ENCODE measurements at places on chromosomes 1 and 21.
A peak's percentile ranks its signal among the peaks of the same experiment; 100 is the strongest.

GRCh38 chr1:230621324-230622030 lies 20.8 kb upstream of the COG2 start:
- DNase-seq: peak; percentile 48

- no peak for DNase-seq
These were observed 829 bp downstream of the ADAR start for GRCh38 chr1:154607106-154607608.

DNA sequence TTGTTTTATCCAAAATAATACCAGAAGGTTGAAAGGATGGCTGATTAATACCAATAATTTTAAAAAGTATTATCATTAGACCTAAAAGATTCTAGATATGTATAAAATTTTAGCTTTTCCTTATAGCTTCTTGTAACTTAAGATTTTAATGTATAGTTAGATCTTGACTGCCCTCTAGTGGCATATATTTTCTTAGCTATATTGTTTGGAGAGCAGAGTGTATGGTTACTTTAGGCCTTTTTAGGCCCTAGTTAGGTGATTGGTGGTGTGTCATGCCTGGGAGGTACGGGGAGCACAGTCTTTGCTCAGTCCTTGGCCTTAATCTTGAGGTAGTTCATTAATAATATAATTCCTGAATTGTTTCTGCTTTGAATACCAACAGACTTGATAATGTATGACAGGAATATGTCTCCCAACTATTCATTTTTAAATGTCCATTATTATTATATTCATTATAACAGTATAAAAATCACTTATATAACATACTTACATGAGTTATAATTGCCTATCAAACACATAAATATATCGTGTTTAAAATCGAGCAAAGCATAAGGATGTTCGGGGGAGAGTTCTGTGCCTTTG lies 328.4 kb downstream of the ZP4 start:
- DNase-seq: peak; percentile 85

DNA sequence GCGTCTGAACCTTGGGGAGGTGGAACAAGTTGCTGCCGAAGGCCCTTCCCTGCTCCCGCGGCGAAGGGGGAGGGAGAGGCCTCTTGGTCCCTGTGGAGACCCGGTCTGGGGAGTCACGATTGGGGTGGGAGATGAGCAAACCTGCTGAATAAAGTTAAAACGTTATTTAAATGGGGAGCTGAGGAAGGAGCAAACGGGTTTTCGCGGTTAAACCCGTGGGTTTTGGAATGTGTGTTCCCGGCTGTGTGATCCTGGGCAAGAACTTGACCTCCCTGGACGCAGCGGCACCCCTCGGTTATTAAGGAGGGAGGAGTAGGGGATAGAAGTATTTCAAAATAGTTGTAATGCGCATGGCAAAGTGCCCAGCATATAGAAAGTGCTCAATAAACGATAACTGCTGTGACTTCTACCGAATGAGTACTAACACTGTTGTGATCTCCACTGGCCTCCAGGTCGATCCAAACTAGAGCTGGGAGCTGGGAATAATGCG lies 3.4 kb downstream of the FAM110D start:
- DNase-seq: no peak

GRCh38 chr1:179601093-179601492 lies 9.5 kb downstream of the TDRD5 start:
- no peak for DNase-seq

GRCh38 chr1:178470411-178470960 lies 26.3 kb downstream of the CLEC20A start:
- DNase-seq: no peak

- peak; percentile 55 for DNase-seq
These were observed 13.1 kb downstream of the S100A10 start for GRCh38 chr1:151980287-151981177.

- no peak for DNase-seq
These were observed 2.7 kb downstream of the PLXNA2 start for GRCh38 chr1:208241512-208241911.

DNA sequence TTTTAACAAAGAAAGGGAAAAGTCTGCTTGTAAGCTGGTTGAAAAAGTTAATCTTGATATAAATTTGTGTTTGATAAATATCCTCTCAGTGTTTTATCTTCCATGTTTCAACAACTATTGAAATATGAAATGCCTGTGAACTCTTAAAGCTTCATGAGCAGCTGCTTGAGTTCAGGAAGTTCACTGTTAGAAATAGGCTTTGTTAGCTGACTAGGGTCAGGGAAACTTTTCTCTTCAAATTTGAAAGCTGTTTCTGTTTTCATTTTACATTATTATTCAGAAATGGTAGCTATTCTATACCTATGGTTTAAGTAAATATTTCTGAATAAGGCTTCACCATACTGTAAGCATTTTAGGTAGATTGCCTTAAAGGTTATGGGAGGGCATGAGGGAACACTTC lies 191.7 kb downstream of the HS2ST1 start:
- no peak for DNase-seq

Measured in NCI-H2171 treated with DMSO at 0.1 percent for 48 hours (cell line).